ENCODE measurements at places on chromosomes 4 and X.

- DNase-seq: no peak
These were observed 80.2 kb upstream of the LHFPL1 start for GRCh38 chrX:112759966-112760365.

GRCh38 chr4:80096175-80096850 is 23.3 kb upstream of the ANTXR2 start:
- no peak for DNase-seq

- no peak for DNase-seq
These were observed 28.4 kb downstream of the APBB2 start for GRCh38 chr4:41185614-41186592.

- DNase-seq: no peak
These were observed 1.4 kb downstream of the POU4F2 start for GRCh38 chr4:146640021-146640464.

GRCh38 chr4:38985410-38986100 is 46.7 kb downstream of the TMEM156 start:
- DNase-seq: no peak

- DNase-seq: no peak
These were observed 18.6 kb downstream of the ZCCHC4 start for GRCh38 chr4:25330905-25331808.

- DNase-seq: no peak
These were observed 37.2 kb upstream of the PTPN13 start for GRCh38 chr4:86556791-86557415.

- no peak for DNase-seq
These were observed 31.6 kb downstream of the ATP8A1 start for GRCh38 chr4:42625329-42625728.

DNA sequence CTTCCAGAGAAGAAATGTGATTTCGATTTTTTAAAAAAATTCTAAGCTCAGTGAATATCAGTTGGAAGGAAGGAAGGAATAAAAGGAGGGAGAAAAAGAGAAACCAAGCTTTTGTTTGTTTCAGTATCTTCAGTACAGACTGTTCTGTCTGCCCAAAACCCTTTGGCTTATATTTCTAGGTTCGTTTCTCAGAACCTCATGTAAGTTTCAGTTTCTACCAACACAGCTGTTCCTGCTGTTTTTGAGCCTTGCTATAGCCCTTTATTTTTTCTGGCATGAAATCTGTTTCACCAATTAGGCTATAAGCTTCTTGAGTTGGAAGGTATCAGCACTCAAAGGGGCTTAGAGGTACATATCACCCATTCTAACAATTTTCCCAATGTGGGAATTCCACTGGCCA is 157.9 kb downstream of the GBA3 start:
- no peak for DNase-seq

DNA sequence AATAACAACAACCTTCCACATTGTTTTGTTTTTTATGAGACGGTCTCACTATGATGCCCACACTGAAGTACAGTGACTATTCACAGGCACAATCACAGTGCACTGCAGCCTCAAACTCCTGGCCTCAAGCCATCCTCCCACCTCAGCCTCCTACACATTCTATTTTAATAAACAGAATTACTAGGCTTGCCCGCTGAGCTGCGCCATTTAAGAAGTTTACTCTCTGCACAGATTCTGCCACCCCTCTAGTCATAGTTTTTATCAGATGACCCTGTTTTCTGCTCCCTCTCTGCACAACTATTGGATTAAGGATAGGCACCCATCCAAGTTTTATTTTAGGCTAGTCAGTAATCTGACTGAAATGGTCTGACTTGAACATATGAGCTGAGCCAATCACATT is 11.3 kb upstream of the COX18 start:
- DNase-seq: no peak

DNA sequence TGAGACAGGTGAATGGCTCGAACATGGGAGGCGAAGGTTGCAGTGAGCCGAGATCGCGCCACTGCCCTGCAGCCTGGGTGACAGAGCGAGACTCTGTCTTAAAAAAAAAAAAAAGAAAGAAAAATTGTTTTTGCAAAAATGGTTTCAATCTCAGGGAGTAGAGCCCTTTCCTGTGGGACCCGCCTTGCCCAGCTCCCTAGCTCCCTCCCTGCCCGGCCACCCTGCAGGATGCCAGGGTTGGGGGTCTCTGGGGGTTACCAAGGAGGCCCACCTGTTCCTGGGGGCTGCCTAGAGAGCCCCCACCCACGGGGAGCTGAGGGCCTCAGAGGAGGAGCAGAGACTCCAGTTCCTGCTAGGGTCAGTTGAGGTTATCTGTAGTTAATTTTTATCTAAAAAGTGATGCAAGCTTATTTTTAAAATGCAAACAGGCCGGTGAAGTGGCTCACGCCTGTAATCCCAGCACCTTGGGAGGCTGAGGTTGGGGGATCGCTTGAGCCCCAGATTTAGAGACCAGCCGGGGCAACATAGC is 18.7 kb upstream of the PLCXD1 start:
- no peak for DNase-seq

GRCh38 chrX:2960861-2961515 is 31.8 kb upstream of the ARSD start:
- DNase-seq: no peak

GRCh38 chrX:25534091-25534490 is 518.3 kb upstream of the ARX start:
- DNase-seq: no peak

DNA sequence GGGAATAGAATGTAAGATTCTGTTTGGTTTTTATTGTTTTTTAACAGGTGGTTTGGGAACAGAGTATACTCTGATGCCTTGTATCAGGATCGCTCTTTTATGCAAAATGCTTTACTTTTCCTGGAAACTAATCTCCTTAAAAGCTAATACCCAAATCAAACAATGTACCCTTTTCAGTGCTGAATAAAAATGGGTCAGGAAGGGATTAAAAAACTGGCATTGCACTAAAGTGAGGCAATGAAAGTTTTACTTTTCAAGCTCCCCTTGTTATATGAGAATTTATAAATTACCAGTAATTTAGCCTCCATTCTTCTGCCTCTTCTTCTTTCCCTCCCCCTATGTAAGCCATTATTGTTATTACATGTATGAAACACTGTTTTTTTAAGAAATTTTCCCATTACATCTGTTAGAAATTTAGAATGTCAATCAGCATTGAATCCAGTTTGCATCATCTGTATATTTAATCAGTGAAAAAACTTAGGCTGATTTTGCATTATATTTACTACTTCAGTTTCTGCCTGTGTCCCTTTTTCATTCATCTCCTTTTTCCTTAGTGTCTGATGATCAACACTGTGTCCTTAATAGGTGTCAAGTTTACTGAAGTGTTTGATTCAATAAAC is 89.7 kb upstream of the NPNT start:
- no peak for DNase-seq

DNA sequence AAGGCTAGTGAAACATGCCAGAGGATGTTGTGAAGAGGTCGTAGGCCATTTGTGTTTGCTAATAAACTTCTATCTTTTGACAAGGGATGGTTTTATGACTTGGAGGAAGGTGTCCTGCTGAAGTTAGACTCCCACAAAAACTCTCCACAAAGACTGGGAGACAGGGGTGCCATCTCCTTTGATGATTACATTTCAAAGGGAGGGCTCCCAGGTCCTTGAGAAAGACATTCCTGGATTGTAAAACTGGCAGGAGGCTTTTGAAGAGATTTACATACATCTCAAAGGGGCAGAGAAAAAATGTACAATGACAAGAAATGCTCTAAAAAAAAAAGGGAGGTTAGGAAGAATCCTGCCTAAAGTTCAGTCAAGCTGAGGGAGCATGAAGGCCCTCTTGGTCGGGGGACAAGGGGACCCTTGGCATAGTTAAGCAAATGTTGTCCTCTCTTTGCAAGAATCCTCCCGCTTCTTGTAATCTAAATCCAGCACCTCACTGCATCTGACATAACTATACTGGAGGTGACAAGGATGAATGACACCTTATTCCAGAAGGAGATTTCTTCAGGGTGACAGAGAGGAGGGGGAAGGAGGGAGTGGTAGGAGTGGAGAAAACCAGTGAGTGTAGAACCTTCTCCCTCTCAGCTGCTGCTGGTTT is 41.1 kb upstream of the MGST2 start:
- DNase-seq: no peak

DNA sequence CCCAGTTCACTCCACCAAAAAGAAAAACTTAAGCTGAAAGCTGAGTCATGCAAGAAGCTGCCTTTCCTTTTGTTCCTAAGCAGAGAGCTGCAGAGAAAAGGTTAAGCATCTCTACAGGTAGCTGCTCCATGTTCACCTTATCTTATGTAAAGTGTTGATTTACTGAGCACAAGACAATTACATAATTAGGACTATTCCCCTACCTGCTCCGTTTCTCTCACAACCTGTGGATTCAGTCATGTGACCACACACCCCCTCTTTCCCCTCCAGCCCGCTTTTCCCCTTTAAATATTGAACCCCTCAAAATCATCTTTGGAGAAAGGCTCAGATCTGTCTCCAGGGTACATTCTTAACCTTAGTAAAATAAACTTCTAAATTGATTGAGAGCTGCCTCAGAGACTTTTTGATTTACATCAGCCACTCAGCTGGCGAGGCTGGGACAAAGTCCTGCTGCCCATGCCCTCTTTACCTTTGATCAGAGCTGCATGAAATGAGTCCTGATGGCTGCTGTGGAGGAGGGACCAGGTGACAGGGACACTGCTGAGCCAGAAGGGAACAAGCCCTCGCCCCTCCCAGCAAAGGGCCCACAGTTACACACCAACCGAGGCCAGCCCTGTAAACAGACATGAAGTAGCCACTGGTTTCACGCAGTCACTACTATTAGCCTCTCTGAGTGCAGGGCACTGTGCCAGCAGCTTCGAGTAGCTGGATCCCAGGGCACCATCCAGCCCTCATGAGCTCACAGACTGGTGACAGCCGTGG is 53.9 kb upstream of the C4orf50 start:
- DNase-seq: no peak

GRCh38 chr4:155688860-155689259 is 22.2 kb downstream of the GUCY1A1 start:
- no peak for DNase-seq

DNA sequence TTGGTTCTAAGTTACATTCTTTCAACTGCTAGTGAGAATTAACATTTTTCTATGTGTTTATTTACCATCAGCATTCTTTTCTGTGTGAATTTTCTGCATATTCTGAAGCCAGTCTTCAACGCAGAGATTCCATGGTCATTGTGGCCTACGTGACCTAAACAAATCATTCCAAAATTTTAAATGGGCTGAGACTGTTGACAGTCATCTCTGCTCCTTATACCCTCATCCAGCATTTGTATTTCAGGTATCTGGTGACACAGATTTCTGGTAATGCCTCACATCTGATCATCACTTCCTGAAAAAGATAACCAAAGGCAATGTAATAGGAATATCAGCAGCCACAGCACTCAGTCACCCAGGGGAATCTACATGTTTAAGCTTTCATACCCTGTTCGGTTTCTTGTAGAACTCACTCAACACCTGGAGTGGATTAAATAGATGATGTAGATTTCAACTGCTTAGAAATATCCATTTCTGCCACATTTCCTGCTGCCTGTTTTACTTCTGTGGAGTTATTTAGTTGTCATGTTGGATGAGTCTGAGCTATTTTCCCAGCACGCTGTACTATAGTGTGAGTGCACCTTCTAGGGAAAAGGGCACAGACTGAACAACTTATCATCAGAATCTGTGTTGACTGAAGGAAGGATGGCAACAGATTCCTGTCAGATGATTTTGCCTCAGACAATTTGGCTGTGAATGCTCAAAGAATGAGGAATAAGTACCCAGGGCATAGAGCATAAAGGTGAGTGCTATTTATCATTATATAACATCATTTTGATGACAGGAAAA is 73.0 kb upstream of the HPGD start:
- DNase-seq: no peak

GRCh38 chr4:53654300-53654758 is 63.0 kb upstream of the LNX1 start:
- no peak for DNase-seq

All from Panc1 (cell line).